ENCODE measurements at places on chromosomes 12 and 14.
A peak's percentile ranks its signal among the peaks of the same experiment; 100 is the strongest.

DNA sequence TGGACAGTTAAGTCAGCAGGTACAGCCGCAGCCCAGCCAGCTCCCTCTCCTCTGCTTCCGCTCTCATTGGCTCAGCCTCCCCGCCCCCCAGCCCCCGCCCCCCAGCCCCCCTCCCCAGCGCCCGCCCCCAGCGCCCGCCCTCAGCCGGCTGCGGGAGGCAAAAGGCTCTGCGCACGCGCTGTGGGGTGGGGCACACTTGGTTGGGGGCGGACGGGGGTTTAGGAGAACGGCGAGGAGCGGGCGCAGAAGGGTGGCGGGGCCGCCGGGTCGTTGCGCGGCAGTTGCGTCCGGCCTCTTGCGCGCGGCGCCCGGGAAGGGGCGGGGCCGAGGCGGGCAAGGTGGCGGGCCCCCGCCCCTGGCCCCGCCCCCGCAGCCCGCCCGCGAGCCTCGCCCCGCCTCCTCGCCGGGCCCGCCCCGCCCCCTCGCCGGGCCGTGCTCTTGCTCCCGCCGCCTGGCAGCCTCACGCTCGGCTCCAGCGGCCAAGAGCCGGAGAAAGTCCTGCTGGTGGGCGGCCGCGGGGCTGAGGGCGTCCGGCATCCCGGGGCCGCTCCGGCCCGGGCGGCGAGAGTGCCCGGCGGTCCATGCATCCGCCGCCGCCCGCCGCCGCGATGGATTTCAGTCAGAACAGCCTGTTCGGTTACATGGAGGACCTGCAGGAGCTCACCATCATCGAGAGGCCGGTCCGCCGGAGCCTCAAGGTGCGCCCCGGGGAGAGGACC, at the start of gene PPP4R4:
TSS of gene PPP4R4 (plus strand) at position 438 of the 719 bp plus-strand sequence. CDS start at position 582, 144 bp downstream.
- DNase-seq = peak; percentile 52

GRCh38 chr12:2751230-2751629, 43.5 kb upstream of the FKBP4 start:
- no peak for DNase-seq

DNA sequence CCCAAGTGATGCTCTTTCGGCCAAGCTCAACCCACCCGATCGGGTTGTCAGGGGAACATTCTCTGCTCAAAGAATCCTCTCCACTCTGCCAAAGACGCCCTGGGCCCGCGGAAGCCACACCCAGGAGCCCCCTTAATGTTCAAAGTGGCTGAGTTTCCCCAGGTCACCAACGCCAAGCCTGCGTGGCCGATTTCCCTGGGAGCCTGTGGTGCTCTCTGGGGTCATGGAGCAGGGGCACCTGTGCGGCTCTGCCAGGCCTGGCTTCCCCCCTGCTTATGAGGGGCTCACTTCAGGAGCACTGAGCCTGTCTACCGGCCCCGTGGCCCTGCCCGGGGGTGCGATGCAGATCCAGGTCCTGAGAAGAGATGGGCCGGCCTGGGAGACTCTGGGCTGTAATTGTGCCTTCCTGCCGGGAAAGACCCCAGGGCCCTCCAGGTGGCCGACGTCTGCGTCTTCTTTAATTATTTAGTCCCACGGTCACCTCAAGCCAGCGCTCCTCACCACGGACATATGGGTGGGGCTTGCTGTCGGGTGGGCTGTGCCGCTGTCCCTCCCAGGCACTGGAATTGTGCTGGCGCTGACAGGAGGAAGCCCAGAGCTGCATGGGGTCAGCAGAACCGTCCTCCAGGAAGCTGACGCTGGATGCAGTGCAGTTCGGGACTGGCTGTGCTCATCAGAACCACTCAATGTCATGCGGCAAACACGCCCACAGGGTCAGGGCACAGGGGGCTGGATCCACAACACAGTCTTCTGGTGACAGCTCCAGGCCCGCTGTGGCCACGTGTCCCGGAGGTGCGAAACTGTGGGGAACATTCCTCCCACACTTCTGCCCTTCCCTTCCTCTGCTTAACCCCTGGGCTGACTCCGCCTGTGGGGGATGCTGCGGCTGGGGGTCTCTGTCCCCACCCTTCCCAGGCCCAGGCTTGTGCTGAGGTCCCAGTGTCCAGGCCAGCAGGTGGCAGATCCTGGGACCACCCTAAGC, 267.6 kb upstream of the SFSWAP start:
- no peak for DNase-seq

GRCh38 chr12:3538466-3539030, 47.5 kb downstream of the PRMT8 start:
- peak; percentile 60 for DNase-seq

DNA sequence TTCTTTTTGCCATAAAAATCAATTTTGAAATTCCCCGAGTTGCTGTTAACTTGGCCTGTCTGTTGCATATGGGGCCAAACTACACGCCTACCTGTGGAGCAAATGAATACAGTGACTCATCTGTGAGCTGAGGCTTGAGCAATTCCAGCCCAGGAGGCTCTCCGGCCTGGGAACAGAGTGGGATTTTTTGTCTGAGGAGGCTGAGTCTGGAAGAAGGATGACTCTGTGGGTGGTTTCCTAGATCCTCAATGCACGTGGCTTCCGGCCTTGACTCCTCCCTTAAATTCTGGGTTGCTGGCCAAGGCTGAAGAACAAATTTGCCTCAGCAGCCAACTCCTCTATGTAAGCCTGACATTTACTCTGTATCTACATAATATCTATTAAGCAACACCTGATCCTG, 124.1 kb downstream of the SSPN start:
- DNase-seq = no peak

DNA sequence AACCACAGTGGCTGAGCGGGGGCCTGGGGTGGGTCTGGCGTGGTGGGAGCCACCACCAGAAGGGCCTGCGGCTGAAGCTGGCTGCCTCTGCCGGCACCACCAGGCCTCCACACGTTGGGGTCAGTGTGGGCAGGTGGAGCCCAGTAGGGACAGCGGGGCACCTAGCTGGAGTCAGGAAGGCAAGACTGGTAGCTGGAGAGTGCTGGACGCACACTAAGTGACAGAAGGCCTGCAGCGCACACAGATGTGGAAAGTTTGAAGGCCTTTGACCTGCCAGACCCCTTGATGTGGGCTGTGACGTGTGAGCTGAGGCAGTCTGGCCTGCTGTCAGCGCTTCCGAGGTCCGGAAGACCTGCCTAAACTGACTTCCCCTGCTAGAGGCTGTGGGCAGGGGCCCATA, 26.3 kb downstream of the RIN3 start:
- no peak for DNase-seq

DNA sequence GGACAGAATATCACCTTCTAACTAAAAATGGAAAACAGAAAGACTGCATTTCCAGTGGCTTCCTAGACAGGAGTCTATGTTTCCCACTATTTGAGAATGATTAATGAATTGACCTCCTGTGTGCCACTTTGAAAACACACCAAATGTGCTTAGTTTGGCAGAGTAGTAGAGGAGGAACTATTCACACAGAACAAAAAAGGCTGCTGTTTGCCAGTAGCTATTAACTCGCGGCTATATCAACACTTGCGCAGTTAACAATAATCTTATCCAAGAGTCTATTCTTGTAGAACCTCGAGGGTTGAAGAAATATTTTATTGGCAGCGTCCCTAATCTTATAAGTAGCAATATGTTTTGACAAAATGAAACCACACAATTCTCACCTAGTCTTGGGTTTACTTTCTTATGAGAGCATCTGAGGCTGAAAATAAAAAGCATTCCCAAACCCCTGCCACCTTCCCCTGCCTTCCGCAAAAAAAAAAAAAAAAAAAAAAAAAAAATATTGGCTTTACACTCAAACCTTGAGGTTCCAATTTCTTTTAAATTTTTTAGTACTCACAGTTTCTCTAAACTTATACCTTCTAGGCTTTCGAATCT, 127.3 kb upstream of the FLRT2 start:
- no peak for DNase-seq

GRCh38 chr12:77384941-77385340, 319.6 kb upstream of the E2F7 start:
- DNase-seq = no peak

DNA sequence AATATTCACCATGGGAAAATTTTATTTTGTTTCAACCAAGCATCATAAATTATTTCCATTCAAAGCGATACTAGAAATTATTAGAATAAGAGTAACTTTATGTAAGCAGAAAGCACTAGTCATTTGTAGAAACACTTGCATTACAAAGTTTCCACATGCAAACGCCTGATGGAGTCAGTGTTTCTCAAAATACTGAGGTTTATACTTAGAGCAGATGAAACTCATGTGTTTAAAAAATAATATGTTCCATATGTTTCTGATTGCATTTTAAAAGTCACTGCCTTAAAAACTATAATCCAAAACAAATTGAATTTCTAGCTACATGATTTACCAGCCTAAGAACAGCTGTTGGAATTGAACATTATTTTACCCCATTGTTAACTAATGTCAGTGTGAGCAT, 1246.4 kb downstream of the SLC16A7 start:
- no peak for DNase-seq

DNA sequence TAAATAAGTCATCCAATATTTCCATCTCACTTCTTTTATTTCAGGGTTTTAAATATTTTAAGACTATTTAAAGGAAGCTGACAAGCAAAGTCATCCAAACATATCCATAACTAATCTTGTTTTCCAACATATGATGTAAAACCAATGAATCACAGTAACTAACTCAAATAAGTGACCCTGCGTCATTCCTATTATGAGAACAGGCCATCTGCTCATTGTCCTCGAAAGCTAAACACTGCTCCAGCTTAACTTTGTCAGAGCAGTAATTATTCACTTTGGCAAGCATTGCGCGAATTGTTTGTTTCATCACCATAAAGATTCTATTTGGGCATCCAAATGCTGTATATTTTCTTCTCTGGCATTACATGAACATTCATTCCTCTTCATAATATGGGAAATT, 99.1 kb downstream of the CAPZA3 start:
- DNase-seq = no peak

- no peak for DNase-seq
Measured at GRCh38 chr14:105116451-105117256, 51.4 kb upstream of the GPR132 start.

GRCh38 chr12:86373813-86374212, 117.6 kb upstream of the MGAT4C start:
- DNase-seq = no peak

- DNase-seq = no peak
Measured at GRCh38 chr12:92108651-92109050, 37.0 kb downstream of the BTG1 start.

- no peak for DNase-seq
Measured at GRCh38 chr14:96191841-96192462, 12.7 kb upstream of the BDKRB2 start.

GRCh38 chr12:126219654-126220279, 1154.5 kb downstream of the AACS start:
- DNase-seq = no peak

GRCh38 chr12:12171991-12172511, 94.8 kb downstream of the LRP6 start:
- DNase-seq = no peak

DNA sequence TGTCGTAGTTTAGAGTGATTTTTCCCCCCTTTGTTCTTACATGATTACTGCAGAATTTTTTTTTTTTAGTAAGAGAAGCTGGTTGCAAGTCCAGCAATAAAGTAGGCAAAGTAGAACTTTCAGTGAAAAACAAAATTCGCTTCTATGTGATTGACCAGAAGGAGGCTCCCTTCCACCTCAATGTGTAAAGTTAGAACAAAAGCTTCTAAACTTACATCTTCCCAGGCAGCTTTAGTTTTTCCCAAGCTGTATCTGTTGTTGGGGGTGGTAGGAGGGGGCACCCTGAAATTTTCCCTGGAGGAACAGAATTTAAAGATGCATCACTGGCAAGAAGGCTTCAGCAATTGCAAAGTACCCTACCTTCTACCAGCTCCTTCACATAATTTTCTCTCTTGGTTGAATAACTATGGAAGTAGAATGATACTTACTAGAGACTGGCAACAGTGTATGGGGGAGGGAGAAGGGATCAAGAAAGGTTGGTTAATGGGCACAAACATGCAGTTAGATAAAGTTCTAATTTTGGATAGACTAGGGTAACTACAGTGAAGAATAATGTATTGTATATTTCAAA, 87.3 kb upstream of the E2F7 start:
- no peak for DNase-seq

GRCh38 chr12:39723831-39724230, 104.2 kb upstream of the ABCD2 start:
- DNase-seq = no peak

DNA sequence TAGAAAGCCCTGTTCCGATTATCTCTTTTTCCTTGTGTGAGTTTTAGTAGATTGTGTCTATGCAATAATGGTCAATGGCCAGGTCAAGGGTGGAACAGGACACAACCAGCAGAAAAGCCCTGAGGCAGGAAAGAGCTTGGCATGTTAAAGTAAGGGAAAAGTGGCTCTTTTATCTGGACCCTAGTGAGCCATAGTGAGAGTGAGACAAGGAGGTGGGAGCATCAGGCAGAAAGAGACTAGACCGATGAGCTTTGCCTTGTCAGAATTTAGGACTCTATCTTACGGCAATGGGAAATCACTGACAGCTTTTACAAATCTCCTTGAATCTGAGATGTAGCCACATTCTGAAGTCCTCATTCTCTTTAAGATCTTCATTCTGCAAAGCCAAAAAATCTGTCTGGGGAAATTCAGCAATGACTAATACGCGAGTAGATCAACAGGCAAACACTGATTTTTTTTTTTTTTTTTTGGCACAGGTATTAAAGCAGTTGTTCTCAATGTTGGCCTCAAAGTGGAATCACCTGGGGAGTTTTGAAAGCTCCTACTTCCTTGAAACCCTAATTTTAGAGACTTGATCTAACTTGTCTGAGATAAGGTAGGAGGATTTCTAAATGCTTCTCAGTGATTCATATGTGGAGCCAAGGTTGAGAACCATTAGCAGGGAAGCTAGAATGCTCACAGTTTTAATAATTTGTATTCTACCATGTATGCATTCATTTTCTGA, 33.9 kb downstream of the TMEM19 start:
- no peak for DNase-seq

GRCh38 chr12:62533087-62533754, 66.6 kb downstream of the MON2 start:
- DNase-seq = no peak

DNA sequence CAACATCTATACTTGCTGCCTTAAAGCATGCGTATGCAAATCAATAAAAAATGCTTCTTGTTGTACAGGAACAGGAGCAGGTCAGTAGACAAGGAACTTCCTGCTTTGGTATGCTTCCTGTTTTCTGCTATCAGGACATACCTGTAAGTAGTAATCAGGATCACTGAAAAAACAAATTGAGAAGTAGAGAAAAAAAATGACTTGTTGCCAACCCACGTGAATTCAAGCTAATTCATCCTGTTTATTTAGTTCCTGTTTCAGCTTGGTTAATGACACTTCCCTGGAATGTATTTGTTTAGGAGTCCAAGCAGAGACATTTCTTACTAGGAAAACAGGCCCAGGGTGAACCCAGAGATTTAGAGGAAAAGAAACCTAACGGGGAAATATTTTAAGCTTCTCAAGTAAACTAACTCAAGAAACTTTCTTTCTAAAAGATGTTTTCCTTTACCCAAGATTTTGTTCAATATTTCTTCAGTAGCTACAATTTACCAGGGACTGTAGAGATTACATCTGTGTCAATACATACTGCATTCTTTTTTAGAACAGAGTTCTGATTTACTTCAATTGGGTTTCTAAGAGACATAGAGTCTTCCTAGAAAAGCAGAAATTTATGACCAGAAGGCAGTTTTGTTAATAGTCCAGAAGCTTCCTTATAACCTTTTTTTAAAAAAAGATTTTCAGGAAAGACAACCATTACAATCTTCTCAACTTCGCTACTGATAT, 124.2 kb downstream of the PAWR start:
- no peak for DNase-seq
